ENCODE measurements at places on chromosomes 2 and 18.

- no peak for DNase-seq
Observed at GRCh38 chr2:127270663-127271062, 23.3 kb downstream of the ERCC3 start.

- DNase-seq = no peak
Observed at GRCh38 chr2:29699045-29699444, 222.3 kb downstream of the ALK start.

DNA sequence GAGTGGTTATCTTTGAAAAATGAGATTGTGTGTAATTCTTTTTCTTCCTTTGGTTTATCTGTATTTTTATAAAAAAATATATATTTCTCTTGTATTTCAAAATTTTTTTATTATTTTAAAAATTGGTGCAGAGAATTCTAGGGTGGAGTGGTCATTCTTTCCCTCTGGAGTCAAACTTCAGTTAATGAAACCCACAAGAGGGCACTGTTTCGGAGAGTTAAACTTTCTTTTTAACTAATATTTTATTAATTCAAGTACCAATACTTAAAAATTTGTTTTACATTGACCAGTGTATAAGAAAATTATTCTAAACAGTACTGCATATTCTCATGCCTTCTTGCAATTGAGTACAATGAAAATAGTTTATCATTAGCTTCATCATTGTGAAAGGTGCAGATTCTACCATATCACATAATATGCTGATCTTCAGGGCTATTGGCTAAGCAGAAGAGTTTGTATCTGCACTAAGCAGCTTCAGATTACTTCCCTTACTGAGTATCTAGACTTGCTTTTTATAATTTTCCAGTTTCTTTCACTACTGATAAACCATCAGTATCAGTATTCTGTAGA is 50.1 kb downstream of the HS1BP3 start:
- DNase-seq = peak; percentile 34

DNA sequence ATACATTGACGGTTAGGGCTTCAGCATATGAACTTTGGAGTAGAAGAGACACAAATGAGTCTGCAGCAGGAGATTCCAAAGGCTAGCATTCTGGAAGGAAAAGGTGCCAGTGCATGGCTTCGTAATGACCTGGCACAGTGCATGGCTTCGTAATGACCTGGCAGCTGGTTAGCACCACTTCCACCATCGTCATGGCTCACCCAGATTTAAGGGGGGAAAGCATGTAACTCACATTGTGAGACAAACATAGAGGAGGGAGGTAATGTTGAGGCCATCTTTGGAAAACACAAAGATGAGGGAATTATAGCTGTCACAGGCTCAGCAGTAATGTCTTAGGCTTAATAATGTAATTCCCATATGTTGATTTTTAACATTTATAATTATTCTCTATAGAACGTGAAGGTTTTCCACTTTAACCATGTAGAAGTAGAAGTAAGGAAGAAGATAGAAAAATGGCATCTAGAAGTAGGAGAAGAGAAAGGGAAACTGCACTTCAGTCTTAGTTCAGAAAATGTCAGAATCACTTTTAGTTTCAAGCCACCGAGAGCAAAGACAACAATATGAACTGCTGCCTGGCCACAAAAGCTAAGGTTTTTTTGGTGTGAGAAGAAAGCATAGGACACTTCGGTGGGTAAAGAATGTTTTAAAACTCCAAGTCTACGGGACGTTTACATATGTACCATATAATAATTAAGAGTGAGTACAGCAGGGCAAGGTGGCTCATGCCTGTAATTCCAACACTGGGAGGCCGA is 6.8 kb upstream of the STK25 start:
- DNase-seq = no peak

GRCh38 chr2:7953195-7953594 is 728.7 kb upstream of the ID2 start:
- DNase-seq = no peak

GRCh38 chr2:63399156-63399555 is 189.1 kb downstream of the WDPCP start:
- DNase-seq = no peak

- DNase-seq = no peak
Observed at GRCh38 chr18:63148449-63149301, 170.9 kb downstream of the BCL2 start.

GRCh38 chr2:61471905-61472805 is 1.3 kb upstream of the USP34 start:
- DNase-seq = no peak

- no peak for DNase-seq
Observed at GRCh38 chr2:189466046-189466445, 24.8 kb downstream of the WDR75 start.

GRCh38 chr2:24045511-24046508 is 1.4 kb downstream of the WDCP start:
- no peak for DNase-seq

Measured in inflammatory macrophage treated with lipopolysaccharide for 1 hour (primary cell).